ENCODE measurements at places on chromosomes 4 and X.

DNA sequence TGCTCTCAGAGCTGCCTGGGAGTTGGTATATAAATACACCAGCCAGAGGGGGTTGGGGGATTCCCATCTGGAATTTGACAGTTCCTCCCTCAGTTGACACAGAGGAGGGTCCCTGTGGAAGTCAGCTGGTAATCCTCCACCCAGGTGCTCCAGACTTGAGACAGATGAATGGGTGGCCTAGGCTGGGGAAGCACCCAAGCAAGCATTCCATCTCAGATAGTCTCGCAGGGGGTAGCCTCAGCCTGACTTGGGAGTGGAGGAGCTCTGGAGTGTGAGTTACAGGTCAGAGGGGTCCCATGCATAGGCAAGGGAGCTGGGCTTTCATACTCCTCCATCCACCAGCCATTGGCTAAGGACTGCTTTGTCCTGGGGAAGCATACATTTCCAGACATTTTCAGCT is 229.3 kb upstream of the BCOR start:
- DNase-seq, result no peak

DNA sequence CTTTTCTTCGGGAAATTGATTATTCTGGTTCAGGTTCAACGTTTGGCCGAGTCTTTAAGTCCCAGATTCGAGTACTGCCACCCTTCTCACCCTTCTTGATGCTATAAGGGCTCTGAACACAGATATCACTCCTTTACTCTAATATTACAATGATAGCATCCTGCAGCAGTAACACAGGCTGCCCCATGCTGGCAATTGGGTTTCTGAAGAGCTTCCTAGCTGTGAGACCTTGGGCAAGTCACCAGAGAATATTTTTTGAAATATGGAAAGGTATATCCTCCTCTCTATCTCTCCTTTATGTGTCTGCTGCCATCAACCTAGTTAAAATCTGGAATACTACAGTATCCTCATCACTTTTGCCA is 297 bp upstream of the MTMR8 start:
- DNase-seq, result no peak

DNA sequence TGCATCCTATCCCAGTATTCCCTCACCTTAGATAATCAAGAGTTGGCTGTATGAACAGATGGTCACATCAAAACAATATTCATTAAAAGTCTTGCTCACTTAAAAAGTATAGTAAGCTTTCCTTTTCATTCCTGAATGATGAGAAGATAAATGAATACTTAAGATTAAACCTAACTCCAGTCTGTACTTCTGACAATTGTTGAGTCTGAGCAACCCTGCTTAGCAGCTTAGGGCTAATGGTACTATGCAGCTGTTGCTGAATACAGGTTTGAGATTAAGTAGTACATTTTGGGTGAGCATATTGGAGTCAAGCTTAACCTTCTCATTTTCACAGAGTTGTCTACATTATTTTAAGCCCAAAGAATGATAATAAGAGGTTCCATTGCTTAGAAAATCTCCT is 121.7 kb upstream of the ETNPPL start:
- no peak for DNase-seq

- no peak for DNase-seq
Measured at GRCh38 chrX:42102586-42103282, 179.4 kb upstream of the CASK start.

DNA sequence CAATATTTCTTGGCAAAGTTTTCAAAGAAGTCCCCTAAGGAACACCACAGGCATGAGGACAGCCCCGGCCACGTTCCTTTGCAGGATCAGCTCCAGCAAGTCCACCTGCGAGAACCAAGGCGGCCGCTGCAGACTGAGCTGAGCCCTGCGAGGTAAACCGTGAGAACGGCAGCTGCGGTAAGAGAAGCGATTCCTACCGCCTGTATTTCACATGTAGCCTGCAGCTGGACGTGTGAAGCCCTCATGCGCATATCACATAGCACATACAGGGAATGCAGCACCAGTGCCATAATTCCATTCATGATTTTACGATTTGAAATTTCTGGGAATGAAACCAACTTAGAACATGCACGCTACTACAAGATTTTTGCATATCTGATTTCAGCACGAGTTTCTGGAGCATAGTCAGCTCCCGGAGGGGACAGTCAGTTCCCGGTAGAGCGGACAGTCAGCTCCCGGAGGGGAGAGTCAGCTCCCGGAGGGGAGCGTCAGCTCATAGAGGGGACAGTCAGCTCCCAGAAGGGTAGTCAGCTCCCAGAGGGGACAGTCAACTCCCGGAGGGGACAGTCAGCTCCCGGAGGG is 41.7 kb downstream of the FGFRL1 start:
- no peak for DNase-seq

- DNase-seq, result no peak
Measured at GRCh38 chr4:83362492-83363329, 28.1 kb upstream of the HPSE start.

DNA sequence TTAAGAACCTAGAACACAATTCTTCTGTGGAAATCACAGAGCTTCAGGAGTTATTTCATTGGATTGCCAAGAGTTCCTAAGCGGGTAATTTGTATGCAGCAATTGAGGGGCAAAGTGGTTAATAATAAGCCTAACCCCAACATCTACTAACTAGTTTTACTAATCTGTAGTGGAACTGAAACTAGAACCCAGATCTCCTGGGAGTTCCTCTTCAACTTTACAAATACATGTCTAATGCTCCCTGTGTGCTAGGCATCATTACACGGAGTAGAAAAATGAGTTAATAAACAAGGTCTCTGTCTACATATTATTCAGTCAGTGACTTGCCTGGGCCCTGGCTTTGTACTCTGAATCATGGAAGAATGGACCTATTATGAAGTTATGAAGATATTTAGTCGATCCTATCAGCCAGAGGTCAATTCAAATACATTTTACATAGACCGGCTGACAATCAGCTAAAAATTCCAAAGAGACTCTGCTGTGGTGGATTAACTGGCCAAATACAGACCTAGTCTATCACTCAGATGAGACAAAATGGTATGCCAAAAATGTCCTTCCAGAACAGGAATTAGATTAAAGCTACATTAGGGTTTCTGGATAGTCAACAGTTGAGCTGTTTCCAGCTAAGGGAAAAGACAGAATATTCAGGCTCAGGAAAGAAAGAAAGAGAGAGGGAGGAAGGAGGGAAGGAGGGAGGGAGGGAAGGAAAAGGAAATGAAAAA is 326.0 kb downstream of the FBXW7 start:
- DNase-seq, result no peak

DNA sequence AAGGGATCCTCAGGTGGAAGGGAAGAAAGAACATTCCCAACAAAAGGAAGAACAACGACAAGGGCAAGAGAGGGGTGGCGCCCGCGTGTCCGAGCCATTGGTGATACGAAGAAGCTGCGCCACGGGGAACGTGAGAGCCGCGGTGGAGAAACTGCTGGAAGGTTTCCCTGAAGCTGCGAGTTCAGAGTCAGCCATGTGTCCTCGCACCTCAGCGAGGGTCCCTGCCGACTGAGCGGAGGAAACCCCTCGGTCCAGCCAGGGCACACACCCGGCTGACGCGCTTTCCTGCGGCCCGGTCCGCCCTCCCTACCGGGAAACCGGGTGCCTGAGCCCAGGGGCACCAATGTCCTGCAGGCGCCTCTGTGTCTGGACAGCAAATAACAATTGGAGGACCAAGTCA is 18.0 kb downstream of the IRF2 start:
- DNase-seq, result no peak
